ENCODE measurements at places on chromosomes 11 and 22.

GRCh38 chr11:11806074-11806473, 35.7 kb upstream of the USP47 start:
- no peak for DNase-seq

- no peak for DNase-seq
Observed at GRCh38 chr11:7759010-7759409, 37.7 kb downstream of the OR5P2 start.

GRCh38 chr22:49807129-49807528, 20.5 kb downstream of the BRD1 start:
- no peak for DNase-seq

GRCh38 chr11:13316528-13316961, 39.0 kb downstream of the BMAL1 start:
- peak; percentile 94 for DNase-seq

DNA sequence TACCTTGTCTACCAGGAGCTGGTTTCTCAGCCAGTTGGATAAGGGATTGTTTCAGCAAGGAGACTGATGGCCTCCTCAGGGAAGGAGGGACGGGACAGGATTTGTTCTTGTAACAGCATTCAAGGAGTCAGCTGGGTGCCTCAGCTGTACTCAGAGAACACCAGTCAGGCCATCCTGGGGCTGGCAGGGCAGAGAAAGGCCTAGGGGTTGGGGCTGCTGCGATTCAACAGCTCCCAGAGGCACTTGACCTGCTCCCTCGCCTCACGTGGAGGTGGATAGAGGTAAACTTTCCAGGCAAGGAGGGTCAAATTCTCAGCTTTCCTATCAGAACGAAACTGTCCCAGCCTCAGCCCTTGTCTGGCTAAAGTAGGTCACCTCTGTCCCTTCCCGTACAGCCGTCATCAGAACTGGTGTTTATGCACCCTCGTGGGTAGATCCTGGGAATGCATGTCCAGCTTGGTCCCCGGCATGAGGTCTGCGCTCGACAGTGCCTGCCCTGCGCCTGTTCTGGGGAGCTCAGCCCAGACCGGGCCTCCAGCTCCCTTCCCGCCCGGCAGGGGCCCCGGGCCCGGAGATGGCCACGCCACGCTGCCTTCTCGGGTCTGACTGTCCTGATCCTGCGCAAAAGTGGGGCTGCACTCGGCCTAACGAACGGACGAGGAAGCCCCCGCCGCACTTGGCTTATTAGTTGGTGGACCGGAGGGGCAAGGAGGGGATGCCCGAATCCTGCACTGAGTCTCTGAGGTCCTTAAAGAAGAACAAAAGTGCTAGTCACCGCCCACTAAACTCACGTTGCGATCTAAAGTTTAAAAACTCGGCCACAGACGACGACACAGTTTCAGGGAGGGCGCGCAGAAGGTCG, 762 bp upstream of the CCDC134 start:
- DNase-seq = peak; percentile 57

Measured in GM23248 (cell line).